ENCODE measurements at places on chromosomes 2 and 18. TPM values are rescaled to one million over a fixed set of nuclear protein-coding genes. Genes with fewer than 3 reads are reported as not detected.

ANKRD30BL gene
- total RNA-seq, result 33.8 TPM

CACNB4 gene
- total RNA-seq, result 75.6 TPM

DPYSL5 gene
- total RNA-seq, result 90.2 TPM

SERPINB3 gene
- total RNA-seq, result not detected

SERPINB12 gene
- not detected for total RNA-seq

SP9 gene
- total RNA-seq, result 0.09 TPM

Measured in cerebellum (tissue), 4 donors.